Ammon's horn (tissue), 1 donor: ENCODE measurements at places on chromosomes 12 and 14.

DNA sequence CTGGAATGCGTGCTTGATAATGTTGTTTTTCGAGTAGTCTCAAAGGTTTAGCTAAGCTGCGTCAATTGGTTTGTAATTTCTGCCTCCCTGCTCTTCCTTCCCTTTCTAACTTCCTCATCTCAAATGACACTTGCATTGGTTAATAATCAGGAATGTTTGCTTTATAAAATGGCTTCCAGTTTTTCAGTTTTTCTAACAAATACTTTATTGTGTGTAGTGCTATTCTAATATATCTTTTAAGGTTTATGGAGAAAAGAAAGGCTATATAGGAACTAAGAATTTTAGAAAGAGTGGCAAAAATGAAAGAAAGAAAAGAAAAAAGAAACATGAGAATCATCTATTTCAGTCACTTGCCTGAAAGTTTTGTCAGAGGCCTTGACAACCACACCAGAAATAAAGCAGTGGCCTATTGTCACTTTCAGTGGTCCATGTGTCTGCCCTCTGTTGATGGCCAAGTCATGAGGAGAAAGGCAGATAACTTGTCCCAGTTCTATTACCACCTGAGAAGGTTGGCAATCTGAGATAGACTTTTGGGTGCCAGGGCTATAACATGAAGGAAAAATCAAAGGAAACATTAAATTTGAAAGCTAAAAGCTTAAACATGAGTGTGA, 221.9 kb upstream of the KITLG start:
- no peak for DNase-seq

- DNase-seq, result no peak
Measured at GRCh38 chr12:122202017-122202416, 1.5 kb upstream of the B3GNT4 start.

DNA sequence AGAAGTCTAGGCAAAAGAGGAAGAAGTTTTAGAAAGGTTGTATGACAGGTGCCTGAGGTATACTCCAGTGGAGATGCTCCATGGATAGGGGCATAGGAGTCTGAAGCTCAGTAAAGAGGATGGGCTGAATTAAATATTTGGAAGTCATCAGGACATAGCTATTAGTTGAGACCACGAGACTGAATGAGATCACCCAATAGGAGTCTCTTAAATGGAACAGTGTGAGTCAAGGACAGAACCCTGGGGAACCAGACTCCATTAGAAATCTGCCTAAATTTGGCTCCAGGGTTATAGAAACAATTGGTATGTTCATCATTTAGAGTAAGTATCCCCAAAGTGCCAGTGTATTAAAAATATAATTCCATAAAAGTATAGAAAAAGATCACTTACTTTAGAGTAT, 172.6 kb downstream of the PRKCH start:
- DNase-seq, result no peak

- no peak for DNase-seq
Measured at GRCh38 chr14:102829016-102829548, 51.8 kb downstream of the TRAF3 start.

DNA sequence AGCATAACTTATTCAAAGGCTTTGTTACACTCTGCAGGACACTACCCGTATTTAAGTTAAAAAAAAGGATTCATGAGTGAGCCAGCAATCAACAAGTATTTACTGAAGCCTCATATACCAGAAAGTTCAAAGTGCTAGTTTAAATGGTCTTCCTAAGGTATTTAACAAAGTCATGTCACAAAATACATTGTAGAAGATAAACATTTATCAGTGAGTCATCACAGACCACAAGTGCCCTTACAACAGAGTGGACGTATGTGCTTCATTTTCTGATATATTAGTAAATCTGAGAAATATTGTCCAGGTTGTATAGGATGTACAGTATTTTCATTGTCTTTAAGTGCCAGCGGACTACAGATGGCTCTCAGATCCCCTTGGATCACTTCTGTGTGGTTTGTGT, 24.2 kb downstream of the FLRT2 start:
- DNase-seq, result no peak

DNA sequence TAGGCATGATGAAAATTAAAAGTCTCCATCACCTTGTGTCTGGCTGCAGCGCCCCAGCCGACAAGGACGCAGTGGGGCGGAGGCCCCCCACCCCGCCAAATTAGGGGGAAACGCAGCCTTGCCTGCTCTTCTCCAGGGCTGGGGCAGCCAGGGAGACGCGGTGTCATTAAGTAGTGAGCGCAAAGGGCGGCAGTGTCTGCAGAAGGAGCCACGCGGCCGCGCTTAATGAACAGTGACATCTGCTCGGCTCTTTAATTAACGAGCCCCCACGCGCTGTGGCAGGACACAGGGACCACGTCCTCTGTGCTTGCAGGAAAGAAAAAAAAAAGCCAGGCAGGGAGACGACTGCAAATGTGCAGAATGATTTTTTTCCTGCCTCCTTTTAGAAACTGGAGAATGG, 93.4 kb upstream of the NCOR2 start:
- DNase-seq, result no peak

GRCh38 chr14:100342195-100342594, 19.1 kb downstream of the SLC25A47 start:
- no peak for DNase-seq

- DNase-seq, result peak; percentile 2
Measured at GRCh38 chr14:72049462-72049861, 117.2 kb downstream of the RGS6 start.

DNA sequence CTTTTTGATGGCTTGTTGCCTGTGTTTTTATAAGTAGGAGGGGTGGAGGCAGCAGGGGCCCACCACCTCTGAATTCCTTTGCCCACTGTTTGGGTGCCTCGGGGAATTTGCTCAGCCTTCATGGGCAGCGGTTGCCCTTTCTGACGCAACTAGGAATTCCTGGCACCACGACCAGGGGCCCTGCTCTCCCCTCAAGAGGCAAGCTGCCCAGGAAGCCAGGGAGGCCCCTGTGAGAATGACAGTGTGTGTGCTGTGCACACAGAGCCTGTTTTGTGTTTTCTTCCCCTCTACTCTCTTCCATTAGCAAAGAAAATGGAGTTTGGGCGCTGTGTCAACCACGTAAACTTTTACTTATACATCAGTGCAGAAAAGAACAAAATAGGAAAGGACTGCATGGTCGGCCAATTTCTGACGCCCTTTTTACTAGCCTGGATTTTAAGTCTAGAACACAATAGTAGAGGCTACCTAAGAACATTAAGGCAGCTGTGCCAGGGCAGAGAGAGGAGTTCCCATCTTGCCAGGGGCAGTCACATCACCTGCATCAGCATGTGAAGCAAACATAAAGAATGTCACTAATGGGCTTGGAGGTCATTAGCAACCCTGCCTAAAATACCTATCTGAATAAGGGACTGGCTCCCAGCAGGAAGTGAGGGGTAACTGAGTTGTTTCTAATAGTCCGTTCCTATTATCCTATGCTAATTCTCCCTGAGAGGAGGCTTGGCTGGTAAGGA, 17.9 kb upstream of the PTGR2 start:
- peak; percentile 34 for DNase-seq

DNA sequence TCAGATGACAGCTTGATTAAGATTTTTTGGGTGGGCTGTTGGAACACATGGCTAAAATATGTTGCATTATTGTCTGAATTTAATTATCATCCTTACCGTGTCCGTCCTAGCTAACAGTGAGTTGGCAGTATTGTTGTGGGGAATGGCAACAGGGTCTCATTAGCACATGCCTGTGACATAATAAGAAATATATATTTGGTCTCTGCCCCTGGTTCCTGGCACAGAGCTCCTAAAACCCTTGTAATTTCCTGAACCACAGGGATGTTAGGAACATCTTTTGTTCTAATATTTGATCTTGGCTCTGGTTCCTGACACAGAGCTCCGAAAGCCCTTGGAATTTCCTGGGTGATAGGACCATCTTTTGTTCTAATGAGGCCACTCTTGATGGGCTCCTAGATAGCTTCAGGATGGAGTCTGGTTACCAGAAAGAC, 76.0 kb downstream of the SYNE2 start:
- DNase-seq, result no peak

GRCh38 chr12:5809586-5809985, 135.5 kb downstream of the ANO2 start:
- DNase-seq, result no peak

GRCh38 chr14:68665131-68665530, 127.7 kb downstream of the ZFP36L1 start:
- no peak for DNase-seq

GRCh38 chr12:52360663-52361271, 6.5 kb downstream of the KRT85 start:
- DNase-seq, result no peak

GRCh38 chr12:31479516-31480210, 111.3 kb downstream of the DENND5B start:
- no peak for DNase-seq

DNA sequence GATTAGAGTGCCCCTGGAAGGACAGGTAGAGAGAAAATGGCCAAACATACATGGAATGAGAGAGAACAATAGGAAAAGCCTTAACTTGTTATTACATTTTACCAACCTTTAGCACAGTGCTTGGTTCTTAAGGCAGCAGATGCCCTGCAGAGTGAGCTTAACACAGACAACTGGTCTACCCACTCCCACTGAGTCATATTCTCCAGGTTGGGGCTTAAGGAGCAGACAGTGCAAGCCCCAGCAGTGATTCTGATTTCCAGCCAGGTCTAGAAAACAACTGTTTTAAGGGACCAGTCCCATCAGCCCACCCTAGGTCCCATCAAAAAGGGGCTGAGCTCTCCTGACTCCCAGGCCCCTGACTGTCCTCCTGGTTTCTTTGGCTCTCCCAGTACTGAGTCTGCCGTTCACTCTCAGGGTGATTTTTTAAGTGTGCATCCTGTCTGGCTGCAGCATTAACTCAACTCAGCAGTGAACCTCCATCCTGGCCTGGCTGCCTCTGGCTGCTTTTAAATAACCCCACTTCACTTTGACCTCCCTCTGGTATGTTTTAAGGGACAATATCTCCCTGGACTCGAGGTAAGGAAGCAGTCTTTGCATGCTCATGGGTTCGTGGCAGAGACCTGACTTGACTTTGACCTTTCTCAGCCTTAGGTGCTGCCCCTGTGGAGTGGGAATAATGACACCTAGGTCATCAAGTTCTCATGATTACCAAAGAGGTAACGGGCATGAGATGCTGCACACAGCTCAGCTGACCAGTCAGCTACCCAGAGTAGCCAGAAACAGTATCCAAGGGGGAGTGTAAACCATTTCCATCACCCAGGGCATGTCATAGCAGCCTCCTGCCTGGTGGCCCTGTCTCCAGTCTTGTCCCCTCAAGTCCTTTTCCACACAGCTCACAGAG, 210.7 kb upstream of the PWP1 start:
- no peak for DNase-seq

DNA sequence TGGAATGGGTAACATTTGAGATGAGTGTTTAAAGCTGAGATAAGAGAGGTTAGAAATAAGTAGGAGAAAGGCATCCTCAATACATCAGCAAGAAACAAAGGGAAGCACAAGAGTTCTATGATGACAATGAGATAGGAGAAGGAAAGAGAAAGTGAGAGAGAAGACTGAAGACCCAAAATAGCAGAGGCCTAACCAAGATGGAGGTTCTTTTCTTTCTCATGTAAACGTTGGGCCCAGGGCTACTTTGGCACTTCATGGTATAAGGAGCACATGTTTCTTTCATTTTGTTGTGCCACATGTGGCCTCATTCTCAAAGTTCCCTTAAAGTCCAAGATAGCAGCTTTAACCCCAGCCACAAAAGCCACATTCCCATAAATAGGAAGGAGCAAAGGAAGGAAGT, 120.5 kb upstream of the RMST start:
- no peak for DNase-seq

DNA sequence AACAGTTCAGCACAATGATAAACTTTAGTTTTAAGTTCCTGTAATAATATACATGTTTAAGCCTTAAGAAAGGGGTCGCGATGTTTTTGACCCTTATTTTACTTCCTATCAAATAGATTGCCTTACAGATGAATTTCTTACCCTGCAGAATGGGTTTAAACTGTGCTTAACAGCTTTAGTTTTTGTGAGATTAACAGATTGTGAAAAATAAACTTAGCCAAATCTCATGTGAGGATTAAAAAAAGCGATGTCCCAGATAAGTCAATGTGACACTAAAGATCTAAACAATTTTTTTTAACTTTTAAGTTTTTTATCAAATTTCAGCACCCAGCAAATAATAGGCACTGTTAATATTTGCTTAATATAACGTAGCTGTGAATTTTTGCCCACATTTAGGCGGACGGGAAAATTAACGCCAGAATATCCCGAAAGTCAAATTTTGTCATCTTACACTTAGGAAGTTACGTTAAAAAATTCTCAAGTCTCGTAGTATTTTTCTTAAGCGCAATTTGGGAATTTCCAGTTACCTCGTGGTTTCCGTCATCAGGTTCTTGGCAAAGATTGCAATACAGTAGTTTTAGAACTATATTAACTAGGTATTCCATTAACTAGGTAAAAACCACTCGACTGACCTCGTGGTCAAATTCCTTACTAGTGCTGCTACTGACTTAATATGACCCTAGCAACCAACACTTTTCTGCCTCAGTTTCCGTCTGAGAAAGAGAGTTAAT, 1.2 kb downstream of the HNRNPC start:
- no peak for DNase-seq

- peak; percentile 47 for DNase-seq
Measured at GRCh38 chr14:50318031-50318626, 6.0 kb downstream of the DMAC2L start.

DNA sequence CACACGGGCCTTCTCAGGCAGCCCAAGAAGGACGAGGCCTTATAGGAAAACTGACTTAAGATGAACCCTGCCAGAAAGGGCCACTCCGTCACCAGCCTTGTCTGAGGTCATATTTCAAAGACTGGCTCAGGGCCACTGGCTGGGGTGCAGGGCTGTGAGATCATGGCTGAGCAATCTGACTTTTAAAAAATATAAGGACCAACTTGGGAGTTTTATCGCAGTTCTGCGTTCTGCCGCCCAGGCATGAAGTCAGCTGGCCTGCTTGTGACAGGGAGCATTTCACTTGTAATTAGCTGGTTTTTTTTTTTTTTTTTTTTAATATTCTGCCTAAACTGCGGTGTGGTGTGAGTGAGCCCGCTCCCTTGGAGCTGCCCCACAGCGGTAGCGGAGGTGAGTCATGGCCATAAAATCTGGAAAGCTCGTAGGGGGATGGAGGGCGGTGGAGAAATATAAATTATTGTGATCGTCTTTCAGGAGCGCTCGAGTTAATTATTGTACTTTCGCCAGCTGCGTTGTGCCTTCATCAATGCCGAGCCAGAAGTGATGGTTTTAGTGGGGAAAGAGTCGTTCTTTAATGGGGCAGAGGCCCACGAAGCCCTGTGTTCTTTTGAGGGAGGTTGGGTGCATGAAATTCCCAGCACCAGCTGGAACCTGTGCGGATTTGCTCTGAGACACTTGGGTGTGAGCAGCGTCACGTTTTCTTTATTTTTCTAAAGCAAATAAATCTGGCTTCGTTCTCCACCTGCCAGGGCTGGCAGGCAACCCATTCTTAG, 231.9 kb downstream of the C12orf75 start:
- no peak for DNase-seq

GRCh38 chr14:77868552-77869285, 68.8 kb downstream of the ADCK1 start:
- no peak for DNase-seq

GRCh38 chr12:77236066-77236465, 170.7 kb upstream of the E2F7 start:
- DNase-seq, result no peak
